Activated CD8-positive, alpha-beta T cell treated with anti-CD3 and anti-CD28 coated beads, Interleukin-2, amount 10 ng/mL, durations not matched to agents 7 days and 5 days (primary cell): ENCODE measurements at places on chromosomes 2 and 18.
A peak's percentile ranks its signal among the peaks of the same experiment; 100 is the strongest.

DNA sequence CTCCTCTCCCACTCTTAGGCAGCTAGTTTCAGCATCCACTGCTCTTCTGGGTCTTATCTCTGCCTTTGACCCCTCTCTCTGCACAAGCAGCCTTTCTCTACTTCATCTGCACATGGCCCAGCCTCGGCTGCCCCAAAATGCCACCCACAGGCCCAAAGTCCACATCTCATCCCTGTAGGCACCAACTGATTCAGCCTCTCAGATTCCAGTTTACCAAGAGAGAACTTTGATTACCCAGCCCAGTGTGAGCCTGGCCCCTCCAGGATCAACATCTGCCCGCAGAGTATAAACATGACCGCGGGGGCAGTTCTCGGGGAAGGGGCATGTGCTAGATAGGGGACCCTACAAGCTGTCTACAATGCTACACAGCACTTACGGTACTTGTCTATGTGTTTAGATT lies 141.7 kb downstream of the RTN4 start:
- no peaks in the 10 kb centered on the region for H3K36me3 ChIP-seq
- H3K4me1 ChIP-seq = peaks cover 11% of the 10 kb centered on the region
- no peak overlapping the region for H3K27ac ChIP-seq
- H3K4me3 ChIP-seq = no peak overlapping the region

GRCh38 chr2:219453671-219454590 lies 19.3 kb downstream of the SPEG start:
- no peak overlapping the region for H3K4me3 ChIP-seq
- H3K36me3 ChIP-seq = no peaks in the 10 kb centered on the region
- H3K27me3 ChIP-seq = peaks cover 18% of the 10 kb centered on the region
- peaks cover 77% of the 10 kb centered on the region for H3K4me1 ChIP-seq

DNA sequence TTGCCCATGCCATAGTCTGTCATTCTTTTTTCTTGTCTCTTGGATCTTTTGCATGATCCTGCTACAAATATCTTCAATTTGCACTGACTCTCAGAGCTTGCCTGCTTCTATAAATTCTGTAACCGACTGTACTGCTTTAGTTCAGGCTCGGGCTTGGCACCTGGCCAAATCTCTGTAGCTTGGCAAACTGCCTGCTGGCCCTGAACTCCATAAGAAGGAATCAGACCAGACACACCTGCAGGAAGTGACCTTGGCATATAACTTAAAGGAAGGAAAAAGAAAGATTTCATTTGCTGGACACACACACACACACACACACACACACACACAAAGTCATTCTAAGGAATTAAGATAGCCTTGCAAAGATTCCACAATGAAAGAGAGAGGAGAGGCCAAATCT lies 291.2 kb upstream of the DDX18 start:
- H3K4me1 ChIP-seq = no peaks in the 10 kb centered on the region
- no peak overlapping the region for H3K4me3 ChIP-seq
- no peaks in the 10 kb centered on the region for H3K36me3 ChIP-seq
- DNase-seq = no peak

DNA sequence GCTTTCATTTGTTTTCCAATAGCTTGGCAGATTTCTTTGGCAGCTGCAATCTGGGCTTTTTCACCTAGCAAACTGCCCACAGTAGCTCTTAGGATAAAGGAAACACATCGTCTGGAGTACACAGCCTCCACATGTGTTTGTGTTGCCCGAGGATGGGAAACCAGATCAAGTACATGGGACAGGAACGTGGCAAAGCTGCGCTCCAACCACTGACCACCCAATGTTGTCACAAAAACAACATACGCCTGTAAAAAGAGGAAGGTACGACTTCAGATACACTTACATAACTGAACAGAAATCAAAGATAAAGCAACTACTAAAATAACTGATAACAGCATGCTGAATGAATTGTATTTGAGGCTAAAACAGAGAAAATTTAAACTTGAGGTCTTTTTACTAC lies 15.5 kb downstream of the HEATR5B start:
- H3K36me3 ChIP-seq = peaks cover 47% of the 10 kb centered on the region
- H3K27me3 ChIP-seq = no peaks in the 10 kb centered on the region
- peaks cover 7% of the 10 kb centered on the region for H3K4me1 ChIP-seq
- DNase-seq = no peak
- H3K4me3 ChIP-seq = no peak overlapping the region

DNA sequence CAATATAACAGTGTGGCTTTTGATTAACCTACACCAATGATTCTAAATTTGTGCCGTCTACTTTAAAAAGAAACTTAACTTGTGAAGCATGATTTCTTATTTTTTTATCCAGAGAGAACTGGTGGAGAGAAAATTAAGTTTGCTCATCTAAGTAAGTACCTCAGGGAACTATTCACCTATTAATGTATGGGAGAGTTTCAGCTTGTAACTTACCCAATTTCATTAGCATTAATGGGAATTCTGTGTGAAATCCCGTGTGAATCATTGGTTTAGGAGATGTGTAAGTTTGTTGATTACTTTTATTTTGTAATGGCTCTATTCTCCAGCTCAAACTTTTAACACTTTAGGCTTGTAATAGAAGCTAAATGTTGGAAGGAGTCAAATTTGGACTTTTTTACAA lies 1061.5 kb downstream of the TDRD15 start:
- H3K27me3 ChIP-seq = no peaks in the 10 kb centered on the region
- no peak for DNase-seq
- H3K4me1 ChIP-seq = no peaks in the 10 kb centered on the region

DNA sequence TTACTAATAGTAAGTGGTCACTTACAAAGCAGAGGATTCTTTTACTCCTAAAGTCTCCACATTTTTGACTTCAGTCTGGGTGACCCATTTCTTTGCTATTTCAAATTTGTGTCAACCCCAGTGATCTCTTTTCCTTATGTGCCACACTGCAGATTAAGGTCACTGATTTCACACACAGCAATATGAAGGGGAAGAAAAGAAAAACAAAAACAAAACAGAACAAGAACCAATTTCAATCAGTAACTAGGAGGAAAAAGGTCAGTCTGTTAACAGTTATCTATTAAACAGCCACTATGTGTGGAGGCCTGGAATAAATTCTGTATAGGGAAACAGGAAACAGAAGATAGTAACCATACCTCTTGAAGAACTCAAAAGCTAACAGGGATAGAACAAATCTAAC lies 72.0 kb upstream of the ACVR2A start:
- no peak for DNase-seq
- H3K4me1 ChIP-seq = no peaks in the 10 kb centered on the region
- H3K36me3 ChIP-seq = no peaks in the 10 kb centered on the region
- no peak overlapping the region for H3K4me3 ChIP-seq
- H3K27ac ChIP-seq = no peak overlapping the region

GRCh38 chr2:33409417-33409955 lies 67.0 kb upstream of the RASGRP3 start:
- no peaks in the 10 kb centered on the region for H3K4me1 ChIP-seq
- no peak for DNase-seq
- H3K4me3 ChIP-seq = no peak overlapping the region
- H3K36me3 ChIP-seq = no peaks in the 10 kb centered on the region
- peaks cover 5% of the 10 kb centered on the region for H3K27me3 ChIP-seq
- H3K27ac ChIP-seq = no peak overlapping the region

DNA sequence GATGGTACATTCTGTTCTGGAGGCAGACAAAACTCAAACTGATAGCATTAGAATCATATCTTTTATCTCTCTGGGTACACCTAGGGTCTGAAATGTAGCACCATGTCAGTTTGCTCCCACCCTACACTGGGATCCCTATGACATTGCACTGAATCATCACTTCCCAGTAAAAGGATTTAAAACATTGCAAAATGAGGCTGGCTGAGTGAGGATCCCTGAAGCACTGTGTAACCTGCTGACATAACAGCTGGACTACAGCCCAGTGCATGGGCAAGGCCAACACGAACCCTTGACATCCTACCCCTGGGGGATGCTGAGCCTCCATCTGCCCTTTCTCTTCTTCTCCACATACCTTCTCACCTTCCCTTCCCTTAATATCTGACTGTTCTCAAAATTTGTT lies 253.2 kb downstream of the TTC32 start:
- no peak overlapping the region for H3K4me3 ChIP-seq
- DNase-seq = no peak
- peaks cover 4% of the 10 kb centered on the region for H3K27me3 ChIP-seq
- no peak overlapping the region for H3K27ac ChIP-seq
- H3K4me1 ChIP-seq = no peaks in the 10 kb centered on the region

DNA sequence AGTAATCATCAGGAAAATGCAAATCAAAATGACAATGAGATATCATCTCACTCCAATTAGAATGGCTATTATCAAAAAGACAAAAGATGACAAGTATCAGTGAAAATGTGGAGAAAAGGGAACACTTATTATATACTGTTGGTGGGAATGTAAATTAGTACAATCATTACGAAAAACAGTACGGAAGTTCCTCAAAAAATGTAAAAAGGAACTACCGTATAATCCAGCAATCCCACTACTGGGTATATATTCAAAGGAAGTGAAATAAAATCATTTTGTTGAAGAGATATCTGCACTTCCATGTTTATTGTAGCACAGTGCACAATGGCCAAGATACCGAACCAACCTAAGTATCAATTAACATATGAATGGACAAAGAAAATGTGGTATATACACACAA lies 52.4 kb upstream of the TEX51 start:
- H3K27ac ChIP-seq = no peak overlapping the region
- no peak overlapping the region for H3K4me3 ChIP-seq
- H3K4me1 ChIP-seq = no peaks in the 10 kb centered on the region
- no peak for DNase-seq

DNA sequence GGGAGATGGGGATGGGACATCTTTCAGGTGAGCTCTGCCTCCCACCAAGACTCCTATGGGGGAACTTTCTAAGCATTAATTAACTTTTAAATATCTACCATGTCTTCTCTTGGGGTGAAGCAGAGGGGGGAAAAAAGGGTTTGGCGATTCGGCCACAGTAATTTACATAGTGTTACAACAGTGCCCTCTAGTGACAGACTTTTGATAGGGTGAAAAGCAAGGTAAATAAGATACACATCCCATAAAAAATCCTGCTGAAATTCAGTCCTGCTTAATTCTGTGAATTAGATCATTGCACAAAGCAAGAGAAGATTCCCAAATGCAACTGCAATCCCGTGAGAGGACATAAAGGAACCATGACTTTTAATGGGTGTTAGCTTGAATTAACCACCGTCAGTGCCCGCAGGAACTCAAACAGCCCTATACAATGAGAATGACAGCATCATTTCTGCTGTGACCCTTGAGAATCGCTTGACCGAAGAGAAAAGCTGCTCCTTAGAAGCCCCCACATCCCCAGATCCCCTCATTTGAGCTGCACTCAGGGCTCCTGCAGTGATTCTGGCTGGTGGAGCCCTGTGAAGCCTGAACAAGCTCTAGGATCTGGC lies 32.8 kb downstream of the FAM124B start:
- no peak overlapping the region for H3K4me3 ChIP-seq
- DNase-seq = peak; percentile 34
- H3K36me3 ChIP-seq = no peaks in the 10 kb centered on the region
- no peak overlapping the region for H3K27ac ChIP-seq

DNA sequence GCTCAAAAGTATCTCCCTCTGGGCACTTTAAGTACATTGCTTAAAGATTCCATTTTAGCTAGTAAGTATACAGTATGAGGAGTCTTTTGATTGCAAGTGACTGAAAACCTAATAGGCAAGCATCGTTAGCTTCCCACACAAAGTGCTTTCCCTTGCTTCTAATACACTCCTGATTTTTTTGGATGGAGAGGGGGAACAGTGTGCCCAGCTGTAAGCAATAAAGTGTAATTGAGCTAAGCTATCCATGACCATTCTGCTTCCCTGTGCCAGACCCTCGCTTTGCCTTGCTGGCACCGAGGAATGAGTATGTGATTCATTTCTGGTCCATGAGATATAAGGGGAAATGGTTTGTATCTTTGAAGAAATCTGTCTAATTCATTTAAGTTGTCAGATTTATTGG lies 3.8 kb upstream of the ZNF24 start:
- peaks cover 14% of the 10 kb centered on the region for H3K4me1 ChIP-seq
- no peak overlapping the region for H3K4me3 ChIP-seq
- no peak overlapping the region for H3K27ac ChIP-seq
- H3K36me3 ChIP-seq = peaks cover 14% of the 10 kb centered on the region

- H3K4me3 ChIP-seq = no peak overlapping the region
- no peak overlapping the region for H3K27ac ChIP-seq
- DNase-seq = no peak
- H3K27me3 ChIP-seq = no peaks in the 10 kb centered on the region
Measured at GRCh38 chr2:132814651-132815050, 144.6 kb upstream of the LYPD1 start.

DNA sequence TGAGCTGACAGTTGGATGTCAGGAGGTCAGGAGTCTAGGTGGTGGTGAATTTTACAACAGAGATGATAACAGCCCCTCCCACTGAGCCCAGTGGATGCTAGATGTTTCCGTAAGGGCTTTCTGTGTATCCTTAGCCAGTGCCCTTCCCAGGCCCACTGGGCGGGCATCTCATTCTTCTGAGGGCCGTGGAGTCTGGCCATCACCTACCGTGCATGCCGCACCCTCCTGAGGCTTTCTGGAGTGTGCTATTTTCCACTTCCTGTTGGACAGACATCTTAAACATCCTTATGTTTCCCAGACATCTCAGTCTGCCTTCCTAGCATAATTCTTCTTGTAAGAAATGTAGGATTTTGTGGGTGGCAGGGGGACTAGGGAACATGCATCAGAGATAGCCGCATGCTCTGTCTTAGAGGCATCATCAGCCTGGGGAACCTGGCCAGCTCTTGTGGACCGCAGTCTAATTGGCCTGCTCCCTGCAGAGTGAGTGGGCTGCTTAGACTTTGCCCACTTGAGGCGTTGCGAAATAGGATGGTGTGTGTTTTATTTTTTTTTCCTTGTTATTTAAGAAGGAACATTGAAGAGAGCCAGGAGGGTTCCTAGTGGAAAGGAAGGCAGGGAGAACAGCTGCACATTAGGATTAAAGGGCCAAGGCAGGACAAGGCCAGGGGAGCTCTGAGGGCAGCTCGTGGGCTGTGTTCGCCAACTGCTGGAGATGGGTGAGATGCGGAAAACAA lies 135.8 kb downstream of the SH3RF3 start:
- no peak for DNase-seq
- H3K36me3 ChIP-seq = no peaks in the 10 kb centered on the region
- H3K4me3 ChIP-seq = no peak overlapping the region
- H3K27ac ChIP-seq = no peak overlapping the region
- no peaks in the 10 kb centered on the region for H3K27me3 ChIP-seq
- no peaks in the 10 kb centered on the region for H3K4me1 ChIP-seq
